ENCODE measurements at places on chromosomes 16 and 17. TPM values are rescaled to one million over a fixed set of nuclear protein-coding genes. Genes with fewer than 3 reads are reported as not detected.

DNA sequence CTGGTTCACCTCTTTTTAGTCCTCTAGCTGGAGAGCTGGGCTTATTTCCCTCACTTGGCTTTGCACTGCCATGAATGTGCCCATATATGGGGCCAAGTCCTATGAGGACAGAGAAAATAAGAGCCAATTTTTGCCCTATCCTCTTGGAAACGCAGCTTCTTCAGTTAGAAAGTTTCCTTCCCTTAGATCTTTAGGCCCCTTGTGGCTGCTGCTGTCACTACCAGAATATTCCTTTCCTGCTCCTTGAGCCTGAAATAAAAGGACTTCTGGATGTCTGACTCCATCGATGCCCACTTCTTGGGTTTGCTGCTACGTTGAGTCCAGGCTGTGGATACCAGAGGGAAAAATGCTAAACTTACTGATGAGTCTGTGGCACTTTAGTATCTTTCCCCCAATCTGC, 487.1 kb downstream of the GRIN2A start:
- DNase-seq, result no peak

DNA sequence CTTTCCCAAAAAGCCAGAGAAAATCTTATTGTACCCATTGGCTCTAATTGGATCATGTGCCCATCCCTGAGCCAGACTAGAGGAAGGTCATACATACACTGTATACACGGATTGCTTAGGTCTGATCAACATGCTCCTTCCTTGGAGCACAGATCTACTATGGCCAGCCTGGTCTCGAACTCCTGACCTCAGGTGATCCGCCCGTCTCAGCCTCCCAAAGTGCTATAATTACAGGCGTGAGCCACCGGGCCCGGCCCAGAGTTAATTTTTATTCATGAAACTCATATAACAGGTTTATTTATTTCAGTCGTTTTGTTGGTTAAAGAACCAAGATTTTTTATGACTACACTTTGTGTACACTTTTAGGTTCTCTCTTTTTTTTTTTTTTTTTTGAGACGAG, 1.2 kb upstream of the TAOK1 start:
- DNase-seq, result no peak

DNA sequence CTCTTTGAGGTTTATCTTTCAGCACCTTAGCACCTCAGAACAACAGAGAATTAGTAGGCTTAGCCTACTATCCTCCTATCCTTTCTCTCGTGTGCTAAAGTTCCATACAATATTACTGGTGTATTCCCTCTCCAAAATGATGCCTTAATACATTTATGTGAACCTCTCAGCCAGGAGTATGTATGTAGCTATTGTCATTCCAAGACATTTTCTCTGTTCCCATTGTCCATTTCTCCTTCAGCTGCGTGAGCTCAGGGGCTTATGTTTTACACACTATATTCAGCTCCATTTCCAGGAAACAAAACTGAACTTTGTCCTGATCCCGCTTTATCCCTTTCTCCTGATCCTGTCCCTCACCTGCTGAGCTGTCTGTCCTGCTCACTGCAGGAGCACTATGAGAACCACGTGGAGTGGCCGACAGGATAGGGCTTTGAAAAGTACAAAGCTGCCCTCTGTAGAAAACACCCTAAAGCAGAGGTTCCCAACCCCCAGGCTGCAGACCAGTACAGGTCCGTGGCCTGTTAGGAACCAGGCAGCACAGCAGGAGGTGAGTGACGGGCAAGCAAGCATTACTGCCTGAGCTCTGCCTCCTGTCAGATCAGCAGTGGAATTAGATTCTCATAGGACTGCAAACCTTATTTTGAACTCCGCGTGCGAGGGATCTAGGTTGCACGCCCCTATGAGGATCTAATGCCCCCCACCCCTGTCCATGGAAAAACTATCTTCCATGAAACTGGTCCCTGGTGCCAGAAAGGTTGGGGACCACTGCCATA, 55.7 kb downstream of the CENPV start:
- DNase-seq, result no peak

- no peak for DNase-seq
Observed at GRCh38 chr16:336269-336668, 16.3 kb downstream of the AXIN1 start.

GRCh38 chr17:27613433-27613832, 17.6 kb upstream of the LGALS9 start:
- no peak for DNase-seq

DNA sequence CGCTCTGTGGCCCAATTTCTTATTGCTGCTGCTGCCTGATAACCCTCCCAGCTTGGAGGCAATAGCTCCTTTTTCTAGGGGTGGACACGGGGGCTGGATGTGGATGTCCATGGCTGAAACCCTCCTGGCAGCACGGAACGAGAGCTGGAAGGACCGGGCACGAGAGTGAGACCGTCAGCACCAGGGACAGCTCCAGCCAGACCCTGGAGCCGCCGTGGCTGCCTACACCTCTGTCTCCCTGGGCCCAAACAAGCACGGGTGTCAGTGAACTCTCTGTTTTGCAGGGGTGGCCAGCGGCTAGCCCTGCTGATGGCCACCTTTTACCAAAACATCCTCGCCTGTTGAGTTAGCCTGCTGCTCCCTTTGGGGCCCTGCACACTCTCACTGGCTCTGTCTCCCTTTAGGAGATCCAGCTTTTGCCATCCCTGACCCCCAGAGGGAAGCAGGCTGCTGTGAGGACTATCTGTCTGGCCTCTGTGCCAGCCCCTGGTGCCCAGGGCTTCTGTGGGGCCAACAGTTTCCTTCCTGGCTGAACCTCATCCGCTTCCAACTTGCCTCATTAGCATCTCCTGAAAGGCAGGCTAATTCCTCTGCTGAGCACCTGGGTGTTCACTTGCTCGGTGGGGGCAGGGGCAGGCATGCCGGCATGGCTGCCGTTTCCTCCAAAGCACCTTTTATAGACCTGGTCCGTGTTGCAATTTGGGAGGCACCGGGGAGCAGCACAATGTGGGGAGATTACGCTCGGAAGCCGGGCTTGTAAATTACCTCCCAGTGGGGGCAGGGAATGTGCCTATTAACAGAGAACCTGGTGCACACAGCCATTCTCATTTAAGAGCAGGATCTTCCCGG, 118.1 kb downstream of the ENGASE start:
- DNase-seq, result no peak

DNA sequence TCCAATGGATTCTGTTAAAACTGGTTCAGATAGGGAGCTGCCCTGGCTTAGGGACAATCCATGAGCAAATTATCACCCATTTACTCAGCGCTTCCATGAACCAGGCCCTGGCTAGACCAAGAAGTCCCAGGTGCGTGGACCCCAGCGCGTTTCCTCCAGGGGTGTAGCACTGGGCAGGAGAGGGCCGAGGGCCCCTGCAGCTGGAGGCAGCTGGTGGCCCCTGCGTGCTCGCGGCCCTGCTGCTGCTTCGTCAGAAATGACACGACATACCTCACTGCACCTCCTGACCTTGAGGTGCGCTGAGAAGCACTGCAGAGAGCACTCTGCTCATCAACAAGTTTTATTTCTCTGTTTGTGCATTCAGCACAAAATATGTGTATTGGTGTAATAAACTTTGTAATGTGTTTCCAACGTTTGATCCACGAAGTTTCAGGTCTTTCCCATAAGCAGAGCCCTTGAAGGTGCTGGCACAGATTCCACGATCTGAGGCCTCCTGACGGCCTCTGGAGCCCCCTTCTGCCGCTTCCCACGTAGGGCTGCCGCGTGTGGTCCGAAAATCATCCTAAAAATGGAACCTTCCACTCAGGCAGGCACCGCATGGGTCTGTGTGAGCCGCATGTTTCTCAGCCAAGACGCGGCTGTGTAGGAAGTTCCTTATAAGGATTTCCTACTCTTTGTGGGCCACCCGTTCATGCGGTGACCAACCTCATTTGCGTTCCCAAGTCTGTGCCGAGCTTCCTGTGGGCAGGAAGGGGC, 50.8 kb upstream of the ZCCHC14 start:
- no peak for DNase-seq

- no peak for DNase-seq
Observed at GRCh38 chr16:49516382-49517036, 142.9 kb downstream of the C16orf78 start.

- no peak for DNase-seq
Observed at GRCh38 chr16:58177353-58177710, 20.6 kb downstream of the CSNK2A2 start.

GRCh38 chr16:19294156-19294649, 8.7 kb downstream of the CLEC19A start:
- DNase-seq, result no peak

TBC1D3B gene
- 0.47 TPM for polyA plus RNA-seq

ARHGAP27 gene
- 10.0 TPM for polyA plus RNA-seq
